Iris pigment epithelial cell (primary cell): ENCODE measurements at places on chromosomes 5 and 9.

DNA sequence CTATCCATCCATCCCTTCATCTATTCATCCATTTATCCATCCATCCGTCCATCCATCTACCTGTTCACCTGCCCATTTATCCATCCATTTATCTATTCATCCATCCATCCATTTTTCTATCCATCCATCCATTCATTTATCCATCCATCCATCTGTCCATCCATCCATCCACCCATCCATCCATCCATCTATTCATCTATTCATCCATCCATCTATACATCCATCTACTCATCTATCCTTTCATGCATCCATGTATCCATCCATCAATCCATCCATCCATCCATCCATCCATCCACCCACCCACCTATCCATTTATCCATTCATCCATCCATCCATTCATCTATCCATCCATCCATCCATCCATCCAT is 10.8 kb downstream of the COL27A1 start:
- no peak for DNase-seq

DNA sequence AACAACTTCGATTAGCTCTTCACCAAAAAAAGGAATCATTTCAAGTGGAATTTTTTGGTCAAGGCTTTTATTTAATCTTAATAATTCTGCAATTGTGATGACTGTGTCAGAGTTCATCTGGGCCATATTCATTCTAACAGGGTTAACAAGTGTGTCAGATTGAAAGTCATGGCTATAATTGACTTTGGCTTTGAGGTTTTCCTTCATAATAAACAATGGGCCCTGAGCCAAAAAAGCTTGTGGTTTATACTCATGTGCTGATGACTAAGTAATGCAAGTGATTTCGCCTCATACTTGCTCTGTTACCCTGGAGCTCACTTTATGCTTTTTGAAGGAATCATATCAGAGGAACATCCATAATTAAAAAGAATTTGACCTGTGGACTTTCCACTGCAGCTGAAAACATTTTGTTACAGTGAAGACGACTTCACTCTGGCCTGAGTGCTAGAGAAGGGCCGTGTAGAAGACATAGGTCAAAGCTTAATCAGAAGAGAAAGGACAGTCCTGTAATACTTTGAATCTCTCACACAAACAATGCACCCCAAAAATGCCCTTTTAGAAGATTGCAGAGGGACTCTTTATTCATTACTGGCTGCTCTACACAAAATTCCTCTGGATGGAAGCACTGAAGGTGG is 101.7 kb downstream of the GDNF start:
- DNase-seq: peak; percentile 97

DNA sequence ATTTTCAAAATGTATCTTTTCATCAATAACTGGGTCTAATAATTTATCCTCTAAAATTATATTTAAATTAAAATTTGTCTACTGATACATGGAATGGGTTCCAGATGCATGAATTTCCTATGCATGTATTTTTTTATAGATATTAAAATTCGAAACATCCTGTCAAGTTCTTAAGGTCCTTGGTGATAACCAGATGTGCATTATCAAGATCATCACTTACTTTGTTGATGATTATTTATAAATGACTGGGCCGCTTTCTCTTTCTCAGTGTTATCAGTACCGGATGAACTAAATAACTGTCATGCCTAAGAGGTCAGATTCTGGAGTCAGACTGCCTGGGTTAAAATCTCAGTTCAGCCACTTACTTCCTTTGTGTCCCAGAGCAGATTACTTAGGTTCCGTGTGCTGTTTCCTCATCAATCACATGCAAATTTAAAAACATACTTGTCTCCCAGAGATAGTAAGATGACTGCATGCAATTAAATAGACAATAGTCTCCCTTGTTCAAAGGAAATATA is 124.3 kb downstream of the TEX10 start:
- DNase-seq: no peak

- no peak for DNase-seq
Measured at GRCh38 chr5:178290376-178290775, 57.8 kb upstream of the PHYKPL start.

GRCh38 chr5:69493396-69494133 is 975 bp downstream of the OCLN start:
- no peak for DNase-seq

GRCh38 chr5:1471240-1471853 is 26.1 kb upstream of the SLC6A3 start:
- no peak for DNase-seq

DNA sequence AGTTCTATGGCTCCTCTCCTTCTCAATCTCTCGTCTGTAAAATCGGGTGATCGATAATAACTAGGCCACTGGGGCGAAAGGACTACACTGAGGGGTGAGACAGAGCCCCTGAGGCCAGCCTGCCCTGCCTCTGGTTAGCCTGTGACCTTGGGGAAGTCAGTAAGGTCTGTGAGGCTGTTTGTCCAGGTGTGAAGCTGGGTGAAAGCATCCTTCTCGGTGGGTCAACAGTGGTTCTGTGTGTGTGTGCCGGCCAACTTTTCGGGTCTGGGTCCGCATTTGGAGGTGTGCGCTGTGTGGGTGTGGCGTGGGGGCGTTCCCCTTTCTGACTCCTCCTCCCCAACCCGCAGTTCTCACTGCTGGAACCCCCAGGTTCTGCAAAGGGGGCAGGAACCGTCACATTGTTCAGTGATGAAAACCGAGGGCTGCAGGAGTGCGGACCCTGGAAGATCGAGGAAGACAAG is 5.0 kb upstream of the RNF44 start:
- no peak for DNase-seq

DNA sequence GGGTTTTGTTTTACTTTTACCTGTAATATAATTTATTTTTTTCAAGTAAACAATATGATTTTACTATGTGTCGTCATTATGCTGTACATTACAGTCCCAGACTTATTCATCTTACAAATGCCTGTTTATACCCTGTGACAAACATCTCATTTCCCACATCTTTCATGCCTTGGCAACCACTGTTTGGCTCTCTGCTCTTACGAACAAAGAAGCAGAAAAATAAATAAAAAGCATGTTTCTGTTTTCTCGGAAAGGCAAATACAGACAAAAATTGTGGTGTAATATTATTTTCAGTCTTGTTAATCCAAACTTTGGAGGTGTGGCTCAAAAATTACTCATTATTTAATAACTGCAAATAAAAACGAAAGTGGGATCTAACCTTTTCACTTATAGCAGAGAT is 393.0 kb downstream of the CDH12 start:
- DNase-seq: no peak

DNA sequence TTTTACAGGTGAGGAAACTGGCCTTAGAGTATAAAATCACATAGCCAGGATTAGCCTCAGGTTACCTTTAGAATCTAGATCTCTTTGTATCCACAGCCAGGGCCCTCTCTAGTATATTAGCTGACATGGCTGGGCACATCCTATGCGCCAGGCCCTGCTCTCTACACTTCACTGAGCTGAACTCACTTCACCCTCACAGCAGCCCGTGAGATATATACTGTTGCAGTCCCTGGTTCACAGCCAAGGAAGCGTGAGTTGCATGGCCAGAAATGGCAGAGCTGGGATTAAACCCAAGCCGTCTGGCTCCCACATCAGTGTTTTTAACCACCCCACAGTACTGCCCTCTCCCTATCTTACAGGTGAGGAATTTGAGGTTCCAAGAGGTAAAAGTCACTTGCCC is 58.4 kb downstream of the DAB2IP start:
- peak; percentile 6 for DNase-seq

DNA sequence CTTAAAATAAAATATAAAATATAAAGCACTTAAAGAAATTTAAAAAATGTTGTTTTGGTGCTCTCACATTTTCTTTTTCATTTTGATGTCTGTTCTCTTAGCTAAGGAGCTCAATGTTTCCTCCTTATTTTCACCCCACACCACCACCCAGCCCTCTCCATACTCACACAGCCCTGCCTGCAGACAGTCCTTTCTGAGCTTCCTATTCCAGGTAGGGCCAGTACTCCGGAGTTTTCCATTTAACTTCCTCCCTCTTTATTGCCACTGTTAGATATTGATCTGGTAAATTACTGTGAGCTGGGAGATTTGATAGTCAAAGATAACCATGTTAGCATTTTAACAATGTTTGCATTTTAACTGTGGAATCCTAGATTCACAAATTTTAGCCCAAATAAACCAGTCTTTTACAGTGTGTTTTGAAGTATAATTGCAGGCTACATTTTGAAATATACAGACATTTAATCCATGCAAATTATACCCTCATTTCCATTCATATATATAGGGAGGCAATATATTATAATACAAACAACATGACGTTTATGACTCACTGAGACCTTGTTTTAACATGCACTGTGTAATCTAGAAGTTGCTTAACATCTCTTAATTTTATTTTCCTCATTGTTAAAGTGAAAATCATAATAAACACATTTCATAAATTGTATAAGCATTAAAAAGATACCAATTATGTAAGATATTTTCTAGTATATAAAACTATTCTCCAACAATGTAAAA is 927.1 kb downstream of the NR2F1-AS1 start:
- peak; percentile 6 for DNase-seq

DNA sequence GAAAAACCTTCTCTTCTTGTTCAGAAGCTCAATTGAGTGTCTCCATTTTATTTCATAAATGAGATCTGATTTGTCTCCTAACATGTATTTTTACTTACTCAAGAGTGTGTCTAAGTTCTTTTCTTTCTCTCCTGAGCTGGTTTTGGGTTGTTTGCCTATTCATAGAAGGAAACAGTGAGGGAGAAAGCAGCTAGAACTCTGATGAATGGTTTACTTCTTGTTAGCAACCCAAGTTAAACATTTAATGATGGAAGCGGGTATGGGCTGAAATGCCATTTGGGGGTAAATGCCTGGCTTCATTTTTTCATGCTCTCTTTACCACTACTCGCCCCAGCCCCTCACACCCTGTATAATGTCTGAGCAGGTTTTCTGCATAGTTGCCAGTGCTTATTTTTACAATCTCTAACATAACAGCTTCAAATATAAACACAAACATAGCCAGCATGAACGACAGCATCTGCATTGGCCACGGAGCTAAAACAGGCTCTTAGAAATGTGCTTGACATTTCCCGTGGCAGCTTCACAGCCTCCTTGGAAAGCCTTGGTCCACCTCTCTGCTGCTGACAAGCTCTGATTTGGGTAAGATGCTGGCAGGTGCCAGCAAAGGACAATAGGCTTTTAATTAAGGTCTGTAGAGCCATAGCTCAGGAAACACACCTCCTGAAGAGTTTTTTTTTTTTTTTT is 321.1 kb downstream of the ARHGEF28 start:
- DNase-seq: no peak

DNA sequence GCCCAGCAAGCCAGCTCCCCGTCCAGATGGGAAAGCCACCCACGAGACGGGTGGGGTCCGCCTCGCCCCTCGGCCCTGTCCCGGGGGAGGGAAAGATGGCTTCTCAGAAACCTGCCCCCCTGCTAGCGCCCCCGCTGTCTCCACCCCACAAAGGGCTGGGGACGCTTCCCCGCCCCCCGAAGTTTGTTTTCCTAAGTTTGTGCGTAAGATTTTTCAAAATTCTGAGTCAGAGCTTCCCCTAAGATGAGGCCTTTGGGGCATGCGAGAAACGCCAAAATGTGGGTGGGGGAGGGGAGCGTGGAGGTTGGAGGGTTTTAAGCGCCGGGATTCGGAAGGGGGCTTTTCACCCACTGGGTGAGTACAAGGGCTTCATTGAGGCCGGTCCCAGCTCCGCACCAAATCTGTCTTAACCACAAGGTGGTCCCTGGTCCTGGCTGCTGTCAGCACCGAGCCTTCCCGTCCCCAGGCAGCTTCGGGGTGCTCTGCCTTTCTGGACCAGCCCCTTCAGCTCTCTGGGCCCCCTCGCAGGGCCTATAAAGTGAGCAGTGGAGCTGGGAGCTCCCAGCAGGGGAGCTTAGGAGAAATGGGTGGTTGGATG is 32.3 kb downstream of the PRRX2 start:
- DNase-seq: peak; percentile 67

DNA sequence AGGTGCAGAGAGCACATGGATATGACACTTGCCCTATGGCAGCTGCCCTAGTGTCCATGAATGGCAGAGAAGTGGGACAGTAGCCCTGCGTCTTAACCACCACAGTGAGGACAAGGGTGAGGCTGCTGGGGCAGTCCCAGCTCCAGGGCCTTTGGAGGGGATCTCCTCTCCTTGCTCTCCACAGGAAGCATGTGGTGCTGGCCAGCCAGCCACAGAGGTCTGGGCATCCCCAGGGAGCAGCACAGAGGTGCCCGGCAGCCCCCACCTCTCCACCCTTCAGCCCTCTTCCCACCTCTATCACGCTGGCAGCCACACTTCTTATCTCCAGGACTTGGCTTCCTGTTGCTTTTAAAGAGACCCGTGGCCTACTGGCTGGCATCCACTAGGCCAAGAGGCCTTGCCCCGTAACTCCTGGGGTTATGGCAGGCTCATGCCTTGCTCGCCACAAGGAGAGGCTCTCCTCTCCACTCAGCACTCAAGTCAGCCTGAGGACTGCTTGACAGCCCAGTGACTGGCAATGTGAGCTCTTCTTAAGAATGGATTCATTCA is 21.9 kb downstream of the CSF2 start:
- DNase-seq: peak; percentile 20

- DNase-seq: no peak
Measured at GRCh38 chr9:6632516-6633183, 12.9 kb downstream of the GLDC start.

DNA sequence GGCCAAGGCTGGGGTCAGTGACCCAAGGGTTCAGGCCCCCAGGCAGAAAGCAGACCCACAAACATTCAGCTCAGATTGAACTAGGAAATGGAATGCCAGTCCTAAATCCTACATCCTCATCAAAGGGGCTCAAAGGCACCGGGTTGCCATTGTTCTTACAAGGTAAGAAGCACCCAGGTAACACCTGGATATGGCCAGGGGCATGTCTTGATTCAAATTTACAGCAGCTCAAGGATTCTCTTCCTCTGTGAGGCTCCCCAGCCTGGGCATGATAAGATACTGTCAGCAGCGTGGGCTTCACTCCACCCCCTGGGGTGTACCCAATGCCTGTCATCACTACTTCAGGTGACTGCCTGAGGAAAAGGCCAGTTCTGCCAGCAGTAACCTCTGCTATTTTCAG is 92.1 kb upstream of the FSTL4 start:
- DNase-seq: no peak

GRCh38 chr9:129141066-129142041 is 30.1 kb downstream of the PTPA start:
- DNase-seq: peak; percentile 94
